H4 (cell line): ENCODE measurements at places on chromosomes 6 and 20.

GRCh38 chr6:108580646-108581045 is 19.9 kb downstream of the FOXO3 start:
- no peak for DNase-seq

DNA sequence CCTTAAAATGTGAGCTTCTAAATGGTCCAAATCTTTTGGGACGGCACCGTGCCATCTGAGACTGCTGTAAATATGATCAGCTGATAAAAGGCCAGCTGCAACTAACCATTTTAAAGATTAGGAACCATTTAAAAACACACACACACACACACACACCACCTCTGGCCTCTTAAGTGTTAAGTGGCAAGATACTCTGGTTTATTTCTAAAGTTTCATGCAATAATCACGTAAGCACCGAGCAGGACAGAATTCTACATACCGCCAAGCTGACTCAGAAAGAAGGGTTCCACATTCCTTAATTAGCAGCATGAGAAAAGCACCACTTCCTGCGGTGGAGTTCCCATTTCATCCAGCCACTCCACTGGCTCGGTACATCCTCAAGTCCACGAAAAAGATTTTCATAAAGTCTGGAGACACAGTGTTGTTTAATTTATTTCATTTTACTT is 17.8 kb upstream of the ZNF217 start:
- peak; percentile 97 for DNase-seq

DNA sequence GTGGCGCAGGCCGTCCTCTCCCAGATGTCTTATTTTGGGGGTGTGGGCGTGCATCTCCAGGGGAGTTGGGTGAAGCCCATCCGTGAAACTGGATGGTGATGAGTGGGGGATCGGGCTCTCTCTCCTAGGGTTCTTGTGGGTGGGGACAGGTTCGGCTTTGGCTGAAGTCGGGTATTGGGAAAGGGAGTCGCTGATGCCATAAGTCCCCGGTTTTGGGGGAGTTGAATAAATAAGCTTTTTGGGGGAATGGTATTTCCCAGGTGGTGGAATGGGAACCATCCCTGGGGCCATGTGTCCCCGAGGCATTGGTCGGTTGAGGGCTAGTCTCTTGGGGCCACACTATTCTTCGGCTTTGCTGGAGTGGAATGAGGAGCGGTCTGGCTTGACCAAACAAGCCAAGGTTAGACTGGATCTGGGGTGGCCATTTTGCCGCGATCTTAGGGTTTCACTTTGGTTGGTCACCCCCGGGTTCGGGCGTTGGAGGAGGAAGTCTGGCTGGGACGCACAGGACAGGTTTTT is 481 bp downstream of the ZNF133 start:
- no peak for DNase-seq

DNA sequence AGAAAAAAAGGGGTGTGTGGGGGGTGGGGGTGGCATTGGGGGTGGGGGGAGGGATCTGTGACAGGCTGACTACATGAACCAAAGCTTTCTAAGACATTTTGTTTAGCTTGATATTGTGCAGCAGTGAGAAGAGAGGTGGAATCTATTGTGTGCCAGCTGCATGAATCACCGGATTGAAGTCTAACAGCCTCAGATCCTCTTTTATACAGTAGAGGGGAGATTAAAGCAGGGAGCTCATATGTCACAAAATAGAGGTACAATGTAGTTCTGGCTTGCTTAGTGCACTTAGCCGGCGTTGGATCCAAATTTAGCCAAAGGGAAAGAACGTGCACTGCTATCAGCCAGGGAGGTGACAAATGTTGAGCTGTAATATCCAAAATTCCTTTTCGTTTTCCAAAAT is 404.2 kb upstream of the CITED2 start:
- no peak for DNase-seq
